H4 (cell line): ENCODE measurements at places on chromosomes 1 and 21. TPM values are rescaled to one million over a fixed set of nuclear protein-coding genes. Genes with fewer than 3 reads are reported as not detected.
A peak's percentile ranks its signal among the peaks of the same experiment; 100 is the strongest.

GRCh38 chr1:42927920-42928505 lies 30.7 kb downstream of the SLC2A1 start:
- DNase-seq, result peak; percentile 46

GRCh38 chr1:12124693-12125421 lies 41.9 kb upstream of the TNFRSF1B start:
- DNase-seq, result peak; percentile 58

DNA sequence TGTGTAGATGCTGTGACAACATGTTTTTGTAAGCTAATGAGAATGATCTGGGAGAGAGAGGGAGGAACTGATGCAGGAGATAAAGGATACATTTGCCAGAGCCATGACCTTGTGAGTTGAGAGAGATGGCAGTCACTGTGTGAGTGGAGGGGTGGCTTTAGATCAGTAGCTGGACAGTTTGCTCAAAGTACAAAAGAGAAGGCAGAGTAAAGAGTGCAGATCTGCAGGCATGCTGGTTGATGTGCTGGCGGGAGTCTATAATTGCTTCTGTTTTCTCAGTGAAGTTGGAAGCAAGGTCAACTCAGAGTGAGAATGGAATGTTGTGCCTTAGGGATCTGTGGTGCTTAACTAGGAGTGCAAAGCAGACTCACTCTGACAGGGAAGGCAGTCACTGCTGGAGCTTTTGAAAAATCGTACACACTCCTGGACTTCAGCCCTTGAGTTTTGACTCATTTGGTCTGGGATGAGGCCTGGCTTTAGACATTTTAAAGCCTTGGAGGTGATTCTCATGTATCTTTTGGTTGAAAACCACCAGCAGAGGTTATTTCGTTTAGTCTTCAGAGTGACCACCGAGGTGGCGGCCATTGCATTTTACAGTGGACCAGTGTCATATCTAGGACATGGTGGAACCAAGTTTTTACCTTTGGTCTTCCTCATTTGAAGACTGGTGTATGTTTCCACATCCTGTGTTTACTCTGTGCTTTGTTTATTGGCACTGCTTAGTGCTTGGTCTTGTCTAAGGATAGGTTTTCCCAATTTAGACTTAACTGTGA lies 49.6 kb downstream of the MTR start:
- DNase-seq, result peak; percentile 22

OR2T33 gene
- 0.79 TPM in 1 of 2 replicates, not detected in the other for total RNA-seq
